ENCODE measurements at places on chromosomes 2 and 18.

GRCh38 chr2:29347774-29348461 is 232.7 kb downstream of the CLIP4 start:
- no peak for DNase-seq

DNA sequence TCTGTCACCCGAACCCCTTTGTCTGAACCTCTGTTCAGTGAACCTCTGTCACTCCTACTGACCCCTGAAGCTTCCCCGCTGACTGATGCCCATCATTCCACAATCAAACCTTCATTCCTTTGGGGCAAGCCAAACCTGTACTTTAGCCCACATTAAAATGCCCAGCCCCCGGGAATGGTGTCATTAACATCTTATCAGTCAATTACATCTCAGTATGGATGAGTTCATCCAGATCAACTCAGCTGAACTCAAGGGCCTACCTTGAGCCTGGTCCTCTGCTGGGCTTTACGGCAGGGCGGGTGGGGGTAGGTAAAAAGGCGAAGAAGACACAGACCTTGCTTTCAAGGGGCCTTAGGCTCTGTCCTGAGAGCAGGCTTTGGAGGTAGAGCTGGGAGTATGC is 154.4 kb upstream of the SMAD2 start:
- DNase-seq = no peak

DNA sequence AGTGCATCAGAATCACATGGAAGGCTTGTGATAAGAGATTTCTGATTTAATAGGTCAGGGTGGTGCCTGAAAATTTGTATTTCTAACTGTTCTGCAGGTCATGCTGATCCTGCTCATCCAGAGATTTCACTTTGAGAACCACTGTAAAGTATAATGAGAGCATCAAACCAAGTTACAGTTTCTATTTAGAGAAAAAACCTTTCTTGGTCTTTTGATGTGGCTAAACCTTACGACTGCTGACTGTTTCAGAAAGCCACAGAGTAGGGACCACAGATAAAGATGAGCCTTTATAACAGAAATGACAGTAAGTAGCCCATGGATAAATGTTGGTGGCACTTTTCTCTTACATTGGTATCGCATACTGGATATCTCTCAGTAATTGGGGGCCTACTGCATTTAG is 109.4 kb upstream of the FANCL start:
- no peak for DNase-seq

DNA sequence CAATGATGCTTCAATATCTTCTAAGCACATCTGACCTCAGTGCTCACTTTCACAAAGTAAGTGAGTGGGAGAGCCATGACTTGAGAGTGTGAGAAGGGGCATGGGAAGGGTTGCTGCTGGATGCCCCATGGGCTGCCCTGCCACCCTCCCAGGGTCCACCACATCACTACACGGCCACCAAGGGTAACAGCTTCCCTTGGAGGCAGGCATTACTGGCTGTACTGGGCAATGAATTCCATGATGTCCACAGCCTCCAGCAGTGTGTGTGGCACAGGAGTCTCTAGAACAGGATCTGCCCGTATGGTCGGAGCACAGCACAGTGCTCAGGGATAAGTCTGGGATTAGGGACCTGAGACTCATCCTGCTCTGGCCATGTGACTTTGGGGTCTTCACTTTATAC is 481.0 kb upstream of the MYT1L start:
- no peak for DNase-seq

DNA sequence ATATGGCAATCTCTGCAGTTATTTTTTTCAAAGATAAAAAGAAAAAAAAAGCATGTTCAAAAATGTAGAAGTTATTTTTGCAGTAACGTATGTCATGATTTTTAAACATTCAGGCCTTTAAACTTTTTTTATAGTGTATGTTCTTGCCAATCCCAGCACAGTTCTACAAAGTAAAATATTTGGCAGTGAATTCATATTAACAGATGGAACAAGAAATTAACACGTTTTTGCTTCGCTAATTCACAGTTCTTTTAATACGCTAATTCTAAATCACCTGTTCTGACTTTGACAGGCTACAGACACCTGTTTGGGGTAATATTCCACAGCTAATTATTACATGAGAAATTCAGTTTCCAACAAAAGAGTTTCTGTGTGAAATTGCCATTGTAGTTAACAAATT is 183.2 kb downstream of the ARHGAP15 start:
- DNase-seq = no peak

DNA sequence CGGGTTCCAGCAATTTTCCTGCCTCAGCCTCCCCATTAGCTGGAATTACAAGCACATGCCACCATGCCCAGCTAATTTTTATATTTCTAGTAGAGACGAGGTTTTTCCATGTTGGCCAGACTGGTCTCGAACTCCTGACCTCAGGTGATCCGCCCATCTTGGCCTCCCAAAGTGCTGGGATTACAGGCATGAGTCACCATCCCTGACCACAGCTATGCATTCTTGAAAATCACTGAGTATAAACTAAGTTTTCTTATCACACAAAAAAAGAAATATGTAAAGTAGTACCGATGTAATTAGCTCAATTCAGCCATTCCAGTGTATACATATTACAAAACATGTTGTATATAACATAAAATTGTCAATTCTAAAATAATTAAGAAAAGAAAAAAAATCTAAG is 232.7 kb downstream of the MBD2 start:
- DNase-seq = no peak

DNA sequence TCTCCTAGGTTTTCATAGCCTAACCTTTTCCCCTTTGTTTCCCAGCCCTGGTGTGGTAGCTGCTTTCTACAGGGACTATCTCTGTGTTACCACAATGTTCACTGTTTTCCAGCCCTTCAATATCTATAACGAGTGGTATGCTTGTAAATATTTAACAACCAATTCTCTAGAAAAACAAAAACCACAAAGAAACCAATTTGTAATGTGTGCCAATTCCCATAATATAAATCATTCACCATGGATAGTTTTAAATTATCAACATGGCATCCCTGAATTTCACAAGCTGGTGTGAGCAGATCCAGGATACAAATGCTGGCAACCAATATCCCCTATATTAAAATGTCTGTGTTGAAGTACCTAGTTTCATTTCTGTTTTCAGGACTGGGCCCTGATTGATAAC is 207.5 kb upstream of the FBXO11 start:
- DNase-seq = no peak

- DNase-seq = no peak
Measured at GRCh38 chr2:69216535-69217332, 170.3 kb downstream of the GFPT1 start.

GRCh38 chr2:186822323-186822722 is 26.6 kb downstream of the ZSWIM2 start:
- DNase-seq = no peak

GRCh38 chr18:68564351-68564750 is 150.6 kb downstream of the TMX3 start:
- no peak for DNase-seq

DNA sequence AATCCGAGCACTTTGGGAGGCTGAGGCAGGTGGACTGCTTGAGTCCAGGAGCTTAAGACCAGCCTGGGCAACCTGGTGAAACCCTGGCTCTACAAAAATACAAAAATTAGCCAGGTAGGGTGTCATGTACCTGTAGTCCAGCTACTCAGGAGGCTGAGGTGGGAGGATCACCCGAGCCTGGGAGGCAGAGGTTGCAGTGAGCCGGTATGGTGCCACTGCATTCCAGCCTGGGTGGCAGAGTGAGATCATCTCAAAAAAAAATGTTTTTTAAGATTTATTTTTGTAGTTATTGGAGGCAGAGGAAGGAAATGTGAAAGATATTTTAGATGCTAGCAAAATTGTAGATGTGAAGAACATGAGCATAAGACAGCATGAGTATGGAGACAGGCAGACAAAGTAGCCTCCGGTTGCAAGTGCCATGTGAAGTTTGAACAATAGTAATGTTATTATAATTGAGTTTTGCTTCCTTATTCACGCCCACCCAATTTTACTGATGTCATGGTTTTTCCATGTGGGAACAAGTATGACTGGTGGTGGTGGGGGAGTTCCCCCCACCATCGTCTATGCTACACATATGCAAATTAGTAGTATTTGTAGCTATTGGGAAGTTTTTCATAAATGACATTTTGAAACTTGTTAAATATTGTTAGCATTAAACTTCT is 18.0 kb downstream of the REL start:
- no peak for DNase-seq

DNA sequence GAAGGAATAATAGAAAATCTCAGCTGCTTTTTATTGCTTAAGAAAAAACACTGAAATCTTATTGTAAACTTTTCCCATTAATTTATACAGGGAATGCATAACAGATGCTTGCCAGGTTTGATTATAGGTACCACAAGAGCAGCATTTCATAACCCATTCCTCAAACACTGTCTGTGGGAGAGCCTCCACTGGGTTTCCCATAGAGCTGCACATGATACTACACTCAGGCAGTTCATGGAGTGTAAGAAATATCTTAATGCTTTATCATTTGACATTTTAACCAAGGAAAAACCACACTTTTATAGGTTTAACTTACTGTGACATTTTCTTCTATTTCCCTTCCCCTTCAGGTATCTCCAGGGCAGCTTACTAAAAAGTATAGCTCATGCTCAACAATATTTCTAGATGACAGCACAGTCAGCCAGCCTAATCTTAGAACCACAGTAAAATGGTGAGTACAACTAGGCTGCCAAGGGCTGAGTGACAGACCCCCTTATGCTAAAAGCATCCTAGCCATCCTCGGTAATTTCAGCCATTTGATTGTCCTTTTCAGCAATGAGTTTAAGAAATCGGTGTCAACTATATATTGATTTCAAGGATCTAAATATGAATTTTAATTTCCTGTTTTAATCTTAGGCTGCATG is 22.3 kb downstream of the CCNYL1 start:
- DNase-seq = no peak

DNA sequence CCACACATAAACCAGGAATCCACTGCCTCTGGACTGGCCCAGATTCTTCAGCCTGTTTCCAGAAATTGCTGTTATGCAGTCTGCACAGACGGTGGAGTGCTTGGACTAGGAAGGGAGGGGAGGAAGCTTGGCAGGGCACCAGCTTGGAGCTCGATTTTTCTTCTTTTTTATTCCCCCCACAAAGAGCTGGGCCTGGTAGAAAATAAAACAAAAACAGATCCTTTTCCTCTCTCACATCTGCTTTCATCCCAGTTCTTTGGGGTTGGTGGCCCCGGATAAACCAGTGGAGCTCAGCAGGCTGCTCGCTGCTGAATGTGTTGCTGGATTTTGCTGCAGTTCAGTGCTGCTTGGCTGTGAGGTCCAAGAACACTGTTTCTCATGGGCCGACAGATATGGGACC is 16.0 kb downstream of the LRRTM1 start:
- DNase-seq = peak; percentile 76

GRCh38 chr2:217873371-217873770 is 129.4 kb downstream of the TNS1 start:
- no peak for DNase-seq

DNA sequence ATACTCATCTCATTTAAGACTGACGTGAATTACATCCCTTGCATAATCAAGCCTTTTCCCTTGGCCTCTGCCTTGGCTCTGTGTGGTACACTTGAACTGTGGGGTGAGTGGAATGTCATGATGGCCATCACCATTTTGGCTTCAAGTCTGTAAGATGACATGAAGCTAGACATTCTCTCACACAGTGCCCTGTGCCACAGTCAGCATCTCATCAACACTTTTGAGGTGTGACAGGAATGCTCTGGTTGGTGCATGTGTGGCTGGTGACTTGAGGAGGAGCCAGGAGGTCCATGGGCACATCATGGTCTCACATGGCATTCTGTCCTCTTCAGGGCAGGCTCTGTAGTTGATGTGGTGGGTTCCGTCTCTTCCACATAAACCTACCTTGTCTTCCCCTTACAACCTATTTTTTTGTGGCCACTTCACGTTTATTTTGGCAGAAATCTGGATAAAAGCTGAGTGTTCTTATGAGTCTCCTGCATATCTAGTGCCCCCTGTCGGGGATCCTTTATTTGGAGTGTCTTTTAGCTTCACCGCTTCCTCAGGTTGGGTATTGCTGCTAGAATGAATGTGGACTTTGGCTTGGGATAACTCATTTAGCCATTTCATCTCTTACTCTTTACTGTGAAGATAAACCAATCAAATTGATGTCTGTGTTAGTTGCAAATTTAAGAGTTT is 28.1 kb downstream of the MAP4K4 start:
- no peak for DNase-seq

DNA sequence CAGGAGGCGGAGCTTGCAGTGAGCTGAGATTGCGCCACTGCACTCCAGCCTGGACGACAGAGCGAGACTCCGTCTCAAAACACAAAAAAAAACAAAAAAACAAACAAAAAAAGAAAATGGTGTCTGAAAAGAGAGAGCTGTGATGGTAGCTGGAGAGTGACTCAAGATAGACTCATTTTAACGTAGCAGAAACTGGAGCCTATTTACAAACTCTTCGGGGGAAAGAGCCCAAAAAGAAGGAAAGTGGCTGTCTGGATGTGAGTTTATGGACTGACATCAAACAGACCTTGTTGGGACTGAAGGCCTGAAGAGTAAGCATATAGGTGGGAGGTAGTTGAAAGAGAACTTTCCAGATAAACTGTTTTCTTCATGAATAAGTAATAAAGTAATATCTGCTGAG is 51.8 kb downstream of the LIMS1 start:
- DNase-seq = no peak

DNA sequence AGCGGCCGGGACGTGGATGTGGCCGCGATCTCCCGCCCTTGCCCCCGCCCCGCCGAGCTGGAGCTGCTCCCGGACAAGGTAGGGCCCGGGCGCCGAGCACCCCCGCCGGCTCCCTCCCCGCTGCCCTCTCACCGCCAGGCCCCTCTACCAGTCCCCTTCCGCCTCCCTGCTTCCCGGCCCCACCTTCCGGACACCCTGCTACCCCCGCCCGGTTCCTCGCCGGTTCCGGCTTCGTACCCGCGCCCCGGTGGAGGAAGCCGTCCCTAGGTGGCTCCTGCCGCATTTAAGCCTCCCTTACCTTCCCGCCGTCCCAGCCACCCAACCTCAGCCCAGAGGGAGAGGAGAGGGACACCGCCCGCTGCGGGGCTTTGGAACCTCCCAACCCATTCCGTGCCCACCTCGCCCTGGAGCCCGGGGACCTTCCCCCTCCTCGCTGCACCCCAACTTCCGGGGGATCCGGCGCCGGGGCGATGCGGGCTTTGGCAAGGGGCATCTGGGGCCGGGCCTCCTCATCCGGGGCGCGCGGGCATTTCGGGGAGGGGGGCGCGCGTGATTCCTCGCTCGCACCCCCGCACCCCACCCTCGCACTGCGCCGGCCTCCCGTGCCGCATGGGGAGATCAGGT is 475 bp downstream of the B3GNT2 start:
- peak; percentile 31 for DNase-seq

- no peak for DNase-seq
Measured at GRCh38 chr2:115887209-115887776, 1444.9 kb downstream of the DPP10 start.

- no peak for DNase-seq
Measured at GRCh38 chr18:59139291-59139614, 431 bp upstream of the SEC11C start.

GRCh38 chr2:23591111-23591510 is 206.1 kb downstream of the KLHL29 start:
- no peak for DNase-seq

- DNase-seq = no peak
Measured at GRCh38 chr18:57539702-57540101, 46.8 kb downstream of the FECH start.

Measured in globus pallidus (tissue), 1 donor.